Stimulated activated CD8-positive, alpha-beta memory T cell treated with anti-CD3 and anti-CD28 coated beads, Interleukin-7, amount 100 ng/mL, for 4 hours (primary cell): ENCODE measurements at places on chromosomes 7 and 10.

DNA sequence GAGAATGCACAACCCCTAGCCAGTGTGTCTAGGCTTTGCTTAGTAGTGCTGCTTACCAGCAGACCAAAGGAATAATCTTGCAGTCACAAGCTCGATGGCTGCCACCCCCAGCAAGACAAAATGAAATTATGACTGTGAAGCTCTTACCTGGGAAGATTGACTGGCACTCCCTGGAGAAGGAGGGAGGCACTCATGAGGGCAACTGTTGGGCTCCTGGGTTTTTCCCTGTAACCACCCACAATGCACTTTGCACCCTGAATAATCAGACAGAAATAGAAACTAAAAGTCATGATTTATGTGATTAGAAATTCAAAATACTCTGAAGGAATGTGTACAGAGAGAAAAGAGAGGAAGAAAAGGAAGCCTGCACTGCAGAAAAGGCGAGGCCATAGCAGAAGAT, 144.3 kb upstream of the DGKB start:
- no peak for DNase-seq

GRCh38 chr10:85649461-85649860, 717.1 kb downstream of the GRID1 start:
- DNase-seq, result no peak

- DNase-seq, result no peak
Observed at GRCh38 chr7:99597762-99598501, at the start of gene TMEM225B. Gene TMEM225B (plus strand): TSS chr7:99598267. CDS start chr7:99604389, 6,122 bp downstream.

DNA sequence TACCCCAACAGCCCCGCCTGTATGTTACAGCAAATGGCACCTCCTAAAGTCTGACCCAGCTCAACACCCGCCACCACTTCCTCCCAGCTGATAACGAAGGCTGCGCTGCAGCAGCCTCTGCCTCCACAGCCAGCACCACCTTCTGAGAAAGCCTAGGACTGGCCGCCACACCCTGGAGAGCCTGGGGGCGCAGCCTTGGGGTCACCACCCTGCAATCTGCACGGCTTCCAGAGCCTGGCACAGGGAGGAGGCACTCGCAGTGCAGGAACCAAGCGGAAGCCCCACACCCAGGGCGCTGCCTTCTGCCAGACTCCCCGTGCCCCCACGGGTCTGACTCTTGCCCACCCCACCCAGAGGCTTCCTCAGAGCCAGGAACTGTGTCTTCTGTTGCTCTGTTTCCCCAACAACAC, 112.5 kb downstream of the MAD1L1 start:
- peak; percentile 39 for DNase-seq

DNA sequence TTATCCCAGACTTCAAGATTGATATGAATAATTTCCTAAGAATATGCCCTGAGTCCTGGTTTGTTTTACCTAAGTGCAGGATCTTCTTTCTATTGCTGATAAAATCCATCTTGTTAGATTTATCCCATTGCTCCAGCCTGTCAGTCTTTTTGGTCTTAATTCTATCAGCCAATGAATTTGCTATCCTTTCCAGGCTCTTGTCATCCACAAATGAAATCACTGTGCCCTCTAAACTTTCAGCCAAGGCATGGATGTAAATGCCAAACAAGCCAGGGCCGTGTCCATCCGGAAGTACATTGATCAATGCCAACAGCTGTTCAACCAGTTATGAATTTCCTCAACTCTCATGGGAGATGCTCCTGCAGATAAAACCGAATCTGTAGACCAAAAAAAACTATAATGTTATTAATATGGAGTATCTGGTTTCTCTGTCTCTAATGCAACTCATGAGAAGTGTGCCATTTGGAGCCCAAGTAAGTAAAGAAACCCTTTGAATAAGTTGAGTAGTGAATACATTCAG, 40.0 kb downstream of the NPY start:
- DNase-seq, result no peak

DNA sequence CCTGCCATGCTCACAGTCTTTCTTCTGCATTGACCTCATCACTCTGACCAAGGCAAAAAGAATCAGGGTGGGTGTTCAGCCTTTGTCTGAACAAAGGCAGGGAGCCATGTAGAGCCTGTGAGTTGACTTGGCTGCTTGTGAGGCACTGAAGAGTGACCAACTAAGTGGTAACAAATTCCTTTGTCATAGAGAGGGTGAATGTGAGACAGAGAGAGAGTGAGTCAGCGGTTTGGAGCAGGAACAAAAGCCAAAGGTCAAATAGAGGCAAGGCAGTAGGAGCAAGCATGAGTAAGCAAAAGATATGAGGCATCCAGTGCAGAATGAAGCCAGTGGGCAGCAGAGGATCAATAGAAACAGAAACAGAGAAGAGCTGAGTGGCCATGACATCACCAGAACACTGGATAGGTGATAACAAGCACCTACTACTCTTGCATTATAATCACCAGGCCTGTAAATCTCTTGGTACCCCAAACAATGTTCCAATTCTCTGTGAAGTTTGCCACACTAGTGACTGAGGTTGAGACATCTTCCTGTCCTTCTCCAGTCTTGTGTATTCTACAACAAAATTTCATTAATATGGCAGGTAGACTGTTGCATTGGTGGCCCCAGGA, 116.2 kb upstream of the LAMB4 start:
- DNase-seq, result no peak

- DNase-seq, result no peak
Observed at GRCh38 chr10:18279173-18279572, 138.9 kb downstream of the CACNB2 start.

- DNase-seq, result no peak
Observed at GRCh38 chr10:81109200-81109752, 571.6 kb downstream of the SH2D4B start.
